Renal pelvis (tissue), 12 donors: ENCODE measurements at places on chromosomes 4 and X.
A peak's percentile ranks its signal among the peaks of the same experiment; 100 is the strongest.

- no peak for DNase-seq
Observed at GRCh38 chr4:164252286-164252685, 501.6 kb upstream of the SMIM31 start.

DNA sequence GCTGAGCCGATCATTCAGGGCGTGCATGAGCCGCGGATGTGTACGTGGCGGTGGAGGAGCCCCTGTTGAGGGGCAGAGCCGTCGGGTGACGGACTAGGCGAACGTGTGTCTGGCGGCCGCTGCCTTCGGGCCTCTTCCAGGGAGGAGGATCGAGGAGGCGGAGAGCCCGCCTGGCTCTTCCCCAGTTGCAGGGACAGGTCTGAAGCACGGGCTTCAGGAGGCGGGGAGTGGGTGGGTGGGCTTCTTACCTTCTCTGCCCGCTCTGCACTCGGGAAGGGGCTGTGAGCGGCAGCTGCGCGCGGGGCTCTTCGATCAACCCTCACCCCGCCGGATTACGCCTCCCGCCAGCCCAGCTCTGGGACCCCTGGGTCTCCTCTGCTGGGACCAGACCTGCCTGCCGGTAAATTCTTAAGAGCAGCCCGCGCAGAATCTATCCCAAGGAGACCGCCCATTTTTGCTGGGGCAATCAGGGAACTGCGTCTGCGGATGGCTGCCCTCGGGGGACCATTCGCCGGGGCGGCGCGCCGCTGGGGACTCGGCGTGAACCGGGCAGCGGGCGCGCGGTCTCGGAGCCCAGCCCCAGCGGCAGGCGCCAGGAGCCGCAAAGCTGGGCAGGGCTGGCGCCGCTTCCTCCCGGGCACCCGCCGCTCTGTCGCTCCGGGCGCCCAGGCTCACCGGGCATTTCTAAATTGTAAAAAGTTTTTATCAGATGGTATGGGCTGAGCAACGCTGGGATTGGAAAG, 4.9 kb downstream of the PLAC8 start:
- DNase-seq = peak; percentile 48

- no peak for DNase-seq
Observed at GRCh38 chr4:110675426-110675825, 52.5 kb upstream of the PITX2 start.

- DNase-seq = no peak
Observed at GRCh38 chrX:48520976-48521352, 644 bp upstream of the EBP start.
